ENCODE measurements at places on chromosomes 12 and 14.
A peak's percentile ranks its signal among the peaks of the same experiment; 100 is the strongest.

GRCh38 chr14:88039197-88039596 is 34.3 kb downstream of the GPR65 start:
- DNase-seq: no peak

DNA sequence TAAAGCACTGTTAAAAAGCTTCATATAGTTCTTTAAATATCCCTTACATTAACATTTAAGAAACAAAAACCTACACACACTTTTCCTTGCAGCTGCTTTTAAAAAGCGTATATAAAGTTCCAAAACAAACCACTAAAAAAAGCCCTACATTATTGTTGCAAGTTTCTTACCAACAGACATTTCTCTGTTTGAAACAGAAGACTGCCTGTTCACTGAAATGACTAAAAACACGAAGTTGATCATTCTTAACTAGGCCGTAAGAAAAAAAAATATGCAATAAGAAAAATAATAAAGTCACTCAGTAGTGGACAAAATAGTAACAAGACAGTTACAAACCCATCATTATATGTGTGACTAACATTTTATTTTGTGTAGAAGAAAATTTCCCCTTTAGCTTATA is 37.3 kb downstream of the KIF21A start:
- no peak for DNase-seq

- peak; percentile 29 for DNase-seq
Measured at GRCh38 chr12:32084017-32084688, 22.5 kb upstream of the BICD1 start.

GRCh38 chr14:103890821-103891666 is 37.2 kb upstream of the TDRD9 start:
- DNase-seq: no peak

- DNase-seq: no peak
Measured at GRCh38 chr12:67018105-67018504, 251.1 kb upstream of the CAND1 start.

DNA sequence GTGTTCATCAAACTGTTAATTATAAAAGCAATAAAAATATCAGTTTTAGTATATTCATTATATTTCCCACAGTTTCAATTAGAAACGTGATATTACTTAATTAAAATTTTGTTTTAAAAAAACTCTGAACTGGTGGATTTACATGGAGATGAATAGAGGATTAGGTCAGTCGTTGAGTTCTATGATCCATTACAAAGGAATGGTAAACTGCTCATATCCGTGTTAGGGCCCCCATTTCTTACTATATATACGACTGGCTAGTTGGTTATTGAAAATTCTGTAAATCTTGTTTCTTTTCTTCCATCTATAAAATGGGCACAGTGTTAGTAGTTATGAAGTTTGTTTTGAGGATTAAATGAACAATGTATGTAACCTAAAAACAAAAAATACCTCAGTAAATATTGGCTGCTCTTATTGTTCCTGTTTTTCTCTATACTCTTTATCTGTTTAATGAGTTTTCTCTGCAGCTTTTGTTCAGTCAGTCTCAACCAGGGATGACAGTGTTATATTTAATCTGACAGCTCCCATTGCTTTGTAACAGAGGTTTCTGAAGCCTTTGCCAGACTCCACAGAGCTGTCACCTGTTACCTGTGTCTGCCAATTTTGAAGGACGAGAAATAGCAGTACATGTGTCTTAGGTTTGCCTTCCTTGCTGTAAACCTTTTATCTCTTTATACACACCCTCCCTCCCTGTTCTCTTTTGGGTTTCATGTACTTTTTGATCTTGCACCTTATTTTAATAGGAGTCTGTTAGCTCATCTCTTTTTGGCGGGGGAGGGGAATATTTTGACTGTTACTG is 41.5 kb downstream of the FRS2 start:
- DNase-seq: no peak

DNA sequence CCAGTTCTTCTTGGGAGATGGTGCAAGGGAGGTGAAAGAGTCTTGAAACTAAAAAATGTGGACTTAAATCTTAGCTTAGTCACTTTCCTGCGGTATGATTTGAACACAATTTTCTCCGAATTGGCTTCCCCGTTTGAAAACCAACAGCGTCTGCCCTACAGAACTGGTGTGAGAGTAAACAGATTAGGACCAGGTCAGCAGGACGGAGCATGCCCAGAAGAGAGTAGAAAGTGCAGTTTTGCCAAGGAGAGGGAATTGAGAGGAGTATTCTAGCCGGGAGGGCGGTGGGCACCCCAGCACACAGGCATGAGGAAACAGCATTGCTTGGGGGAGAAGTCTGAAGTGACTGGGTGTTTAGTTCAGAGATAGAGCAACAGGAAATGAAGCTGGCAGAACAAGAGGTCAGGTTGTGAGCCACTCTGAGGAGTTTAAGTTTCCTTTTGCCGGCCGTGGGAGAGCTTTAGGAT is 927.1 kb downstream of the VRK1 start:
- no peak for DNase-seq

Data from fibroblast of skin of scalp (primary cell).